ENCODE measurements at places on chromosomes 13 and 19. TPM values are rescaled to one million over a fixed set of nuclear protein-coding genes. Genes with fewer than 3 reads are reported as not detected.
A peak's percentile ranks its signal among the peaks of the same experiment; 100 is the strongest.

DNA sequence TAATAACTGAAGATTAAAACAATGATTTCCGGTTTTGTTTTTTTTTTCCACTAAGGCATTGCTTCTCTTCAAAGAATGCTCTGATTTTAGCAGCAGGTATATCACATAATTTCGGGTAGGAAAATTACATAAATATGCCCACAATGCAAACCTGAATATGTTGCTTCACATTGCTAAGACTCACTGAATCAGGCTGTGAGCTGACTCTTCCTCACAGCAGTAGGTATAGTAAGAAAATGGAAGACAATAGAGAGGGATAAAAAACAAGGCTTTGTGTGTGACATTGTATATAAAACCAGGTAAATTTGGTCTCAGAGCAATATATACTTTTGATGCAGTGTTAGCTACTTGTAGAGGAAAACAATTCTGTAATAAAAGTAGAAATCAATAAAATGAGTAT lies 1355.0 kb downstream of the OLFM4 start:
- no peak for DNase-seq

- no peak for DNase-seq
Measured at GRCh38 chr13:102039264-102039663, 362.6 kb downstream of the FGF14 start.

DNA sequence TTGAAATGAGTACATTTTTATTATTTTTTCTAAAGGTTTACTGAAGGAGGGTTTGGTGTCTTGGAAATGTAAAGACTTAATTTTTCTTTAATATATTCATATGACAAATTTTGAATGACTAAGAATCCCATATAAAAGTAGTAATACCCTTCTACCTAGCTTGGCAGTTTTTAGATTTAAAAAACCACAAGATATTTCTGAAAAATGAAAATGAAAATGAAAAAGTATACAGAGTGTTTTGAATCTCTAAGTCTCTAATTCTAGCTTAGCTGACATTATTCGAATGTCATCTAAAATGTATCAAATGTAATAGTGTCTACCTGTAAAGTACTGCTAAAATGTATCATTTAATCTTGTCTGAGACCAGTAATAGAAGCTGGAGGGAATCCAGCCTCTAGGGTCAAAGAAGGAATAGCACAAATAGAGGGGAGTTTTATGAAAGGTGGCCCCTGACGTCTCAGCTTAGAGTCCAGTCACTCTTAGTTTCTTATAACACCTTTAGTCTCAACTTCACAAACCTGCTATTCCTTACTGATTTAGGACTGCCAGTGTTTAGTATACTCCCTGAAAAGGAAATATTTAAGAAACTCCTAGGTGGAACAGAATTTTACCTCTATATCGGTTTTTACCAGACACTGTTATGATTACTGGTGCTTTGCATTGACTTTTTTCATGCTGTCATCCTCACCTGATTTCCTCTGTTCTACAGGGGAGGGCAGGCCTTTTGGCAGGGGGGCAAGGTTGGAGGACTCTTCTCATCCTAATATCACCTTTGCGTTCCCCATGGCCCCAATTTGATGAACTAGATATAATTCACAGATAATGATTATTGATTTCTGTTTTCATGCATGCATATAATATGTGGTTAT lies 16.2 kb upstream of the MIR17HG start:
- DNase-seq, result no peak

DNA sequence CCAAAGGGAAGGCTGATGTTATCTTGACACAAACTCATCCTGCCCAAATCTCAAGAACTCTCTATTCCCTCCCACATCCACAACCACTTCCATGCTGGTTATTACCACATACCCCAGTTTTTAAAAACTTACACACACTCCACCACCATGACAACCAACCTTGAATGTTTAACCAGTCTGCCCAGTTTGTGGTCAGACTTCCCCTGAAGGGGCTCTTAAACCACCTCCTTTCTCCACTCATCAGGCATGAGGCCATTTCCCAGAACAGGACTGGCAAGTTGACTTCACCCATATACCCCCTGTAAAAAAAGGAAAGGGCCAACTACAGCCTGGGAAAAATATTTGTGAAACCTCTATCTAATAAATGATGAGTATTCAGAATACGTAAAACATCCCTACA lies 12.4 kb upstream of the ZSCAN4 start:
- no peak for DNase-seq

DNA sequence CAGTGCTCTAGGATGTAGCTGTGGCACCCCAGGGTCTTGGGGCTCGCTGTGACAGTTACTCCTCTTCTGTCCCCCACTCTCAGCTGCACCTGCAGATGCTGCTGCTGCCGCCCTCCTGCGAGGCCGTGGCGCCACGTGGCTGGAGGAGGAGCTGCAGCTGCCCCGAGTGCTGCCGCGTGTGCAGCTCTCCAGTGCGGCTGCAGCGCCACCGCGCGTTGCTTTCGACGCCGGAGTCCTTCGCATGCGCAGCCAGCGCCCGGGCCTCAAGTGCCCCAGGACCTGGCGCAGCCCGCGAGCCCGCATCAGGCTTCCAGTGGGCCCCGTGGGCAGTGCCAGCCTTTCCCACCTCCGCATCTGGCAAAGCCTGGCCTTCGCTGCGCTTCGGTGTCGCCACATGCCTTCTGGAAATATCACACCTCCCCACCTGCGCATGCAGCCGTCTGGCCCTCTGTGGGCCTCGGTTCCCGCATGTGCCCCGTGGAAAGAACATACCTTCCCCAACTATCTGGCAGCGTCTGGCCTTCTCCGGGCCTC lies 692 bp upstream of the ZNF580 start:
- DNase-seq, result peak; percentile 40

- DNase-seq, result no peak
Measured at GRCh38 chr13:76029088-76029487, 393.0 kb downstream of the LMO7 start.

- DNase-seq, result no peak
Measured at GRCh38 chr19:51576850-51577249, 5.8 kb downstream of the ZNF175 start.

DNA sequence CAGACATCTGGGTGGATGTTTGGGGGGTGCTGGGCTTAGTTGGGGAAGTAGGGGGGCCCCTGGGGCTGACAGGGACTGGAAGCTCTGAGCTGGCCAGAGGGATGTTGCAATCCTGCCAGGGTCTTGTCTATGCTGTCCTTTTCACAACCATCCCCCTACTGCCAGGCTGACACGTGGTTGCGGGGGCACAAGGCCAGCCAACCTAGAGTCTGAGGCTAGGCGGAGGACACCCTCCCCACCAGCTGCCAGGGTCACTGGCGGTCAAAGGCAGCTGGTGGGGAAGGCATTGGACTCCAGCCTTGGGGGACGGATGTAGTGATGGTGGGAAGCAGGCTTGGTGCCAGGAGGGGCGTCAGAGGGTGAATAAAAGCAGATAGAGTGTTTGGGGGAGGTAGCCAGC lies 1.6 kb upstream of the APOC1 start:
- no peak for DNase-seq

GRCh38 chr19:47351548-47351947 lies 2.4 kb downstream of the DHX34 start:
- no peak for DNase-seq

- DNase-seq, result no peak
Measured at GRCh38 chr19:18500799-18501198, 21.1 kb downstream of the ELL start.

DNA sequence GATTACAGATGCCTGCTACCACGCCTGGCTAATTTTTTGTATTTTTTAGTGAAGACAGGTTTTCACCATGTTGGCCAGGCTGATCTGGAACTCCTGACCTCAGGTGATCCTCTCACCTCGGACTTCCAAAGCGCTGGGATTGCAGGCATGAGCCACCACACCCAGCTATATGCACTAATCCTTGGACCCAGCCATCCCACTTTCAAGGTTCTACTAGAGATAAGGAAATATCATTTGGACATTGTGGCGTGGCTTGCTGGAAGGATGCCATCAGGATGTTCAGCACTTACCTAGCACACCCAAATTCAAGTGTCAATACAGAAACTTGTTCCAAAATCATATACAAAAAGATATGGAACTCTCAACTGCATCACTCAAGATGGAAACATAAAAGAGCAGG lies 136.4 kb downstream of the ABCC4 start:
- DNase-seq, result no peak

GRCh38 chr13:33312150-33312860 lies 26.8 kb upstream of the STARD13 start:
- DNase-seq, result peak; percentile 56

The F2RL3 gene
- not detected for total RNA-seq

The FCER2 gene
- total RNA-seq, result not detected

The SHISA7 gene
- not detected for total RNA-seq

The PIP5K1C gene
- 16.3 TPM for total RNA-seq
